ENCODE measurements at places on chromosomes 11 and 22. TPM values are rescaled to one million over a fixed set of nuclear protein-coding genes. Genes with fewer than 3 reads are reported as not detected.

DNA sequence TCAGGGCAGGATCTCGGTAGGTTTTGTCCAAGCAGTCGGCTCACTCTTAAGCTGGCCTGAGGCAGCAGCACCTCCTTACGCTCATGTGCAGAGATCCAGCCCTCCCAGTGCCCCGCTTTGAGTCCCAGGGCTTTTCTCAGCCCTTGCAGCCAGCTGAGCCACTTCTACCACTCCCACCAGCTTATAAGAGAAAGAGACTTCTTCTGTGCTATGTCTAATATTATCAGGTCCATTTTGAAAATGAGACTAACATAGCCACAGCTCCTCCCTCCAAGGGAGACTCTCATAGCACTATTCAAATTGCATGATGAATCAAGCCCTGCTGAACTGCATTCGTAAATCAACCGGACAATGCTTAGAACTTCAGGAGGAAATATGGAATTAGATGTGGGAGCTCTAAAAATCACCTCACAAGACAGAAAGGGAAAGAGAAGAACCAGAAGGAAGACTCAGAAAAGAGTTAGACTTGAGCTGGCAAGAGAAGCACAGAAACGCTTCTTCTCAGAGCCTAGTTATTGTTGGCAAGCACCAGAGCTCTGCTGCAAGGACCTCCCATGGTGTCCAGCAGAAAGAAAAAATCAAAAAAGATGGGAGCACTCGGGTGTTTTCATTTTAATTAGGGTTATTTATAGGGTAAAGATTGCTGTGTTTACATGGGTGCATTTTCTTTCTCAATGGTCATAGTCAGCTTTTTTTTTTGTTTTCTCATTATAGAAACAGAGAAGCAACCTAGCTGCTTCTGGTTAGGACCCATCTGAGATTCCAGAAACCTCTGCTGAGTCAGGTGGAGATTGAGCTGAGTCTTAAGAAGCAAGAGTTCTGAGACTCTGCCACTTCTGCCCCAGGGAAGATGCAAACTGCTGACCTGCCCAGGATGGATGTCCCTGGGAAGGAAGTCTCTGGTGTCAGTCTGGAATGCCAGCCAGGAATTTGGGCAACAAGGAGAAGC is 181.4 kb downstream of the ETS1 start:
- DNase-seq, result no peak
- H3K4me1 ChIP-seq, result peaks cover 29% of the 10 kb centered on the region
- H3K27me3 ChIP-seq, result no peaks in the 10 kb centered on the region
- no peak overlapping the region for H3K27ac ChIP-seq
- H3K36me3 ChIP-seq, result no peaks in the 10 kb centered on the region

SLC43A3 gene
- total RNA-seq, result 41.3 TPM

DNA sequence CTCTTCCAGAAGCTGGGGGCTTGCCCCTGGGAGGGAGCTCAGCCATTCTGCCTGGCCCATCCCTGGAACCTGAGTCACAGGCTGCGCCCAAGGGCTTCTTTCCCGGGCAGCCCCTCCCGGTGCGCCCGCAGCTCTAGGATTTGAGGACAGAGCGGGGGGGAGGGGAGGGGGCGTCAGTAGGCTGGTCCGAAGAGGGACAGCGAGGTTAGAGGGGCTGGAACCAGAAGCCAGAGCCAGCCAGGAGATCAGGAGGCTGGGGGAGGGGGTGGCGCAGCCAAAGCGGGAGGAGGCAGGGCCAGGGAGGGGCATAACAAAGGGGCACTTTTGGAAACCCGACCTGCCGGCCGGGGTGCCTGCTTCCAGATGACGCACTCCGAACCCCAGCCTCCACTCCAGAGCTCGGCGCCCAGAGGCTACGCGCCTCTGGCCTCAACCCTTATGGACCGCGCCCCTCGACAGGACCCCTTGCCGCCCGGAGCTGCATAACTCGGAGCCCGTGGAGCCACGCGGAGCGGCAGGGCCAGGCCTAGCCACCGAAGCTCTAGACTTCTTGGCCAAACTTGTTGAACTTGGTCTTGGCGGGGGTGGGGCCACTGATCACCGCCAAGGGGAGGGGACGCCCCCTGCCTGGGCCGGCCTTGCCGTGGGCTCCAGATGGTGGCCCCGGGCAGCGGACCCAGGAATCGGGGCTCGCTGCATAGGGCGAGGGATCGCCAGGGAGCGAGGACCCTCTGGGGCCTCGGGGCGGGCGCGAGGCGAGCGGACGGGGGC is 744 bp downstream of the PACSIN3 start:
- peaks cover 48% of the 10 kb centered on the region for H3K4me1 ChIP-seq
- H3K27me3 ChIP-seq, result no peaks in the 10 kb centered on the region
- peak; percentile 75 for DNase-seq
- H3K27ac ChIP-seq, result peak overlapping the region; percentile 35
- peaks cover 14% of the 10 kb centered on the region for H3K36me3 ChIP-seq
- H3K4me3 ChIP-seq, result peak overlapping the region; percentile 77

- H3K27ac ChIP-seq, result no peak overlapping the region
- H3K36me3 ChIP-seq, result no peaks in the 10 kb centered on the region
- H3K4me3 ChIP-seq, result no peak overlapping the region
- peaks cover 9% of the 10 kb centered on the region for H3K4me1 ChIP-seq
These were observed 27.6 kb upstream of the TOLLIP start for GRCh38 chr11:1336836-1337646.

DNA sequence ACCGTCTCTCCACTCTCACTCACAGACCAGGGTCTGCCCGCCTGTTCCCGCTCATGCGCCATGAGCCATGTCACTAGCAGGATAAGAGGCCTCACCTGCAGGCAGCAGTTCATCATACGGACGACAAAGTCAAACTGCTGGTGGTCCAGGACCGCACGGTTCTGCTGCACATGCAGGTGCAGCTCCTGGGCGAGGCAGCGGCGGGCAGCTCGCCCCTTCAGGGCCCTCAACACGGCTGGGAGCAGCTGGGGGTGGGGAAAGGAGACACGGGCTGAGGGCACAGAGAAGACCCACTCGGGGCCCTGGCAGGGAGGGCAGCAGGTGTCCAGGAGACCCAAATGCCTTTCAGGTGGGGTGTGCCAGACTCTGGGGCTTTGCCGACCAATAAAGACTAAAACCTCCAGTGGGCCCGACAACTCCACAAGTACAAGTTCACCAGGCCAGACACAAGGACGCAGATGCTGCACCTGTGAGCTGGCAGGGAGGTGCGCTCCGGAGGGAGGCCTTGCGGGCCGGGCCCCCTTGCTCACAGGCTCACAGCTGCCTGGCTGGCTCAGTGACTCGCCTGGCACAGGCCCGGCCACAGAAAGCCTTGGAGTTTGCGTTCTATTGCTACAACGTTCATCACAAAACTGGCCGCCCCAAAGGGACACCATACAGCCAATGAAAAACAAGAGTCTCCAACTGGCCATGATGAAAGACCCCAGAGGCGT is 11.5 kb downstream of the SBF1 start:
- H3K4me3 ChIP-seq, result no peak overlapping the region
- no peak for DNase-seq
- no peaks in the 10 kb centered on the region for H3K4me1 ChIP-seq

DNA sequence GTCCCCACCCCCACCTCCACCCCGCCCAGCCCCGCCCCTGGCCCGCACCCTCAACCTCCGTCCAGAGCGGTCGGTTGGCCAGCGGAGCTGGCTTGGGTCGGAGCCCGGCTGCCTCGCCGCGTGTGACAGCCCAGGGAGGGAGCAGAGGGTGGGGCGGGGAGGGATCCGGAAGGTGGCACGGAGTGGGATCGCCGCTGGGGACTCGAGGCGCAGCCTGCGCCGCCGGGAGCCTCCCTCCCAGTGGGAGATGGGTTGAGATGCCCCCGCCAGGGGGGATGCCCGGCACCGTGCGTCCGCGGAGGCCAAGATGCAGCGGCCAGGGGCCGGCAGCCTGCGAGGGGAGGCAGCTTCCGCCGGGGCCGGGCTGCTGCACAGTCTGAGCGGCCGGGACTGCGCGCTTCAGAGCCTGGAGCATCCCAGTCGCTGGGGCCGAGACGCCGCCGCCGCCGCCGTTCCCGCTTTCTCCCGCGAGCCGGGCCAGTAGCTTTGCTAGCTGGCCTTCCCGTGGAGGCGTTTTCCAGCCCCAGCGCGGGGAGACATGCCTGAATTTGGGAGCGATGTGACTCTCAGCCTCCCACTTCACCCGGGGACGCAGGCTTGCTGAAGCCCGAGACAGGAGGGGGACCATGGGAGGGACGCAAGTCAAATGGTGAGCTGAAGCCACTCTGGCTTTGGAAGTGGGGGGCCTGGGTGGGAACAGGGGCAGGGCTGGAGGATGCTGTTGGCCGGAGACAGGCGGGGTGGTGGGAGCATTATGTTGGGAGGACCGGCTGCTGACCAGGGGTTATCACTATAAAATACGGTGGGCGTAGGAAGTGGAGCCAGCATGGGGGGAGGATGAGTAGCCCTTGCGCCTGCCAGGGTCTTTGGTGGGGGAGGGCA is 40.2 kb downstream of the DIXDC1 start:
- no peak overlapping the region for H3K27ac ChIP-seq
- peak; percentile 21 for DNase-seq
- H3K36me3 ChIP-seq, result no peaks in the 10 kb centered on the region
- H3K4me1 ChIP-seq, result no peaks in the 10 kb centered on the region
- H3K4me3 ChIP-seq, result peak overlapping the region; percentile 43
